ENCODE measurements at places on chromosomes 13 and 19.

DNA sequence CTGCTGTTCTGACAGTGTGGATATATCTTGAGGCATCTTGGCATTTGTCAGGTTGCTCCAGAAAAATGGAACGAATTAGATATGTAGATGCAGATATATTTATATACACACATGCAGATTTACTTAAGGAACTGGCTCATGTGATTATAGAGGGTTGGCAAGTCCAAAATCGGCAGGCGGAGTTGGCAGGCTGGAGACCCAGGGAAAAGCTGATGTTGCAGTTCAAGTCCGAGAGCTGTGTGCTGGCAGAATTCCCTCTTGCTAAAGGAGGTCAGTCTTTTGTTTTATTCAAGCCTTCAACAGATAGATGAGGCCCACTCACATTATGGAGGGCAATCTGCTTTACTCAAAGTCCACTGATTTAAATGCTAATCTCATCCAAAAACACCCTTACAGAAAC lies 24.4 kb upstream of the CSNK1A1L start:
- DNase-seq = no peak

DNA sequence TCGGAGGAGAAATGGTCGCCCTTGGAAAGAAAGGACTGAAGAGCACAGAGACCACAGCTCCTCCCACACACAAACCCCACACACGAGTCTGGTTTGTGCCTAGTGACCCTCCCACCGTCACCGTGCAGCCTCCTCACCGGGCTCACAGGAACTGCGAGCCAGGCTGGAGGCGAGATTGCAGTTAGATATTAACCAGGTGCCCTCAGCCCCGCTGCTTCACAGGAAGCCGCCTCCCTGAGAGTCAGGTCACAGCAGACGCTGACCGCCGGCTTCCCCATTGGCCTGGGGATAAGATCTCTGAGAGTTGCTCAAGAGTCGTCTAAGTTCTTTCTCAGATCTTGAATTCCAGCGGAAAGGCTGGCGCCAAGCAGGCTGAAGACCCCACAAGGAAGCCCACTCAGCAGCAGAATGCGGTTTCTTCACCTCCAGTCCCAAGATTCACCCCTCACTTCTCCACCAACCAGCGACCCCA lies 870 bp downstream of the ZNF44 start:
- DNase-seq = peak; percentile 23

DNA sequence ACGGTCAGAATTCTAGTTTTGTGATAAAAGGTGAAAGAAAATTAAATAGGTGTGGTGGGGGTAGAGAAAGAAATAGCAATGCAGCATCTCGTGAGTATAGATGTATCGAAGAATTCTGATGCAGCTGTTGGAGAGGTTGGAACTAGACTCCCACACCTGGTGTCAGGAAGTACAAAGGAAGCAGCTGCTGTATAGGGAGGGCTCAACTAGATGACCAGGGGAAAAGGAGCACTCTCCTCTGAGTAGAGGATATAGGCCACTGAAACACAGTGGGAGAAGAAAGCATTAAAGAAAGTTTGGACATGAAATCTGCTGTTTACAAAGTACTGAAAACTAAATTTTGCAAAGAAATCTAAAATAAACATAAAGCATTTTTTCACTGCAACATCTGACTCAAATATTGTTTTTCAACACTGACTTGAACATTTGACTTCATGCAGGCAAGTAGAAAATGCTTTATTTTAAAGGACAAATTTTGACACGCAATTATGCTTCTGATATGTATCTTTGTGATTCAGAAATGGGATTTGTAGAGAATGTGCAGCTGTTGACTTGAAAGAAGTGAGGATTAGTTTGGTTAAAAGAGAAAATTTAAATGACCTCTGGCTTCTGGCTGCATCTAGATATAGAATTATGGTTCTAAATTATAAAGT lies 82.2 kb downstream of the MIPEP start:
- no peak for DNase-seq

- no peak for DNase-seq
Observed at GRCh38 chr13:100334214-100334613, 245.3 kb downstream of the PCCA start.

GRCh38 chr13:27644302-27644701 lies 22.6 kb downstream of the POLR1D start:
- DNase-seq = no peak

DNA sequence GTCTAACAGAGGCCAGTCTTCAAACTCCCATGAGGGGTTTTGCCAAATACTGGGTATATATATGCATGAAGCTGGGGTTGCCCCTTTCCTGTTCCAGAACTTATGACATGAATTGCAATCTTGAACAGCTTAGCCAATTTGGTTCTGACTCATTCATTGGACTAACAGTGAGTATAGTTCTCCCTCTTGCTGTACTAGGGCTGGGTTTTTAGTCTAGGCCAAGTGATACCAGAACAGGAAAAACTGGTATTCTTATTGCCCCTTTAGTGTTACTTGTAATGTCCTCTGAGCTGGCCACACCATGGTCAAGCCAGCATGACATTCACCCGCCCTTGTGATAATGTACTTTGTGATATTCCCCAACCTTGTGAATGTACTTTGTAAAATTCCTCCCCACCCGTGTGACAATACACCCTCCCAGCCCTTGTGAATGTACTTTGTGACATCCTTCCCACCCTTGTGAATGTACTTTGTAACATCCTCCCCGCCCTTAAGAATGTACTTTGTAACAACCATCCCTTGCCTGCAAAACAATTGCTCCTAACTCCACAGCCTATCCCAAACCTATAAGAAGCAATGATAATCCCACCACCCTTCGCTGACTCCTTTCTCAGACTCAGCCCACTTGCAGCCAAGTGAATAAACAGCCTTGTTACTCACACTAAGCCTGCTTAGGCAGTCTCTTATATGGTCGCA lies 26.9 kb downstream of the ZNF846 start:
- DNase-seq = no peak

DNA sequence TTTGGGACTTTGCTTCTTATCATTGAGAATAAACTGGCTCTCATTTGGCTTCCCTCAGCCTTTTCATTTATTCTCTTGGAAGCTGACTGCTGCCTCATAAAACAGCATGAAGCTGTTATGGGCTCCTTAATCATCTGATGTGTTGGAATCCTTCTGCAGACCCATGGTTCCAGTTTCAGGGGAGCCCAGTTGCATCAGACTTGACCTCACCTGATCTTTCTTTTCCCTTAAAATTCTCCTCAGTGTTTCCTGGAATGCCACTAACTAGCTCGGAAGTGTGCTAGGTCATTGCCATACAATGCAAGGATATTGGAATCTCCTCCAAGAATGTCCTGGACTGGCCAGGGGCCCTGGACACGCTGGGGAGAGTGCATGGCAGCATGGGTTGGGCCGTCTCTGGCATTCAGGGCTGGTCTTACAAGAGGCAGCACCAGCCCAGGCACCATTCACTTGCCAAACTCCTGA lies 158.7 kb downstream of the FLT1 start:
- no peak for DNase-seq

DNA sequence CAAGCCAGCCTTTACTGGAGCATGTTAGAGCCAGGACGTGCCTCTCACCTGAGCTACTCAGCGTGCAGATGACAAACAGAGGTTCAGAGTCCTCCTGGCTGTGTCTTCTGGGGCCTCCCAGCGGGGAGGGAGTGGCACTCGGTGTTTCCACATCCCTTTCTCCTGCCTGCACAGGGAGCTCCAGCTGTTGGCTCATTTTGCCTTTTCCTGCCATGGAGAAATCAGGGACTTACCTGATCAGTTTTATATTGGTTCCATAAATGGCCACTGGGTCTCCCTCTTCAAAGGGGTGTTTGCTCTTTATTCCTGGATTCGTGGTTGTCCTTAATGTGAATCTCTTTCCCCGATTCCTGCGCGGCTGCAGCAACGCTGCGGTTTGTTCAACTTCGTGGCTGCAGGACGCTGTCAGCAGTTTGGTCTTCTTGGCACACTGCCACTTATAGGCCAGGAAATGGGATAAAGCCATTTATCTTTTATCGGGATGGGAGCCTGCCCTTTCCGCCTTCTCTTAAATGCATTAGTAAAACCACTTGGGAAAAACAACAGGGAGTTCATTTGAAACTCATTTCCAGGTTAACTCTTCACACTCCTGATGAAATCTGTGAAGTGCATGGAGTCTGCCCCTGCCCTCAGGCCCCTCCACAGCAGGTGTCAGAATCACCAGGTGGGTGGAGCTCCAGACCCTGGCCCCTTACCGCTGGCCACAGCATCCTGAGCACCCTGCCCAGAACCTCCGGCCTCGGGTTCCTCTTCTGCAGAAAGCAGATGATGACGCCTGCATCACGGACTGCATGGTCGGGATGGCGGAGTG lies 39.8 kb upstream of the MCF2L start:
- no peak for DNase-seq

DNA sequence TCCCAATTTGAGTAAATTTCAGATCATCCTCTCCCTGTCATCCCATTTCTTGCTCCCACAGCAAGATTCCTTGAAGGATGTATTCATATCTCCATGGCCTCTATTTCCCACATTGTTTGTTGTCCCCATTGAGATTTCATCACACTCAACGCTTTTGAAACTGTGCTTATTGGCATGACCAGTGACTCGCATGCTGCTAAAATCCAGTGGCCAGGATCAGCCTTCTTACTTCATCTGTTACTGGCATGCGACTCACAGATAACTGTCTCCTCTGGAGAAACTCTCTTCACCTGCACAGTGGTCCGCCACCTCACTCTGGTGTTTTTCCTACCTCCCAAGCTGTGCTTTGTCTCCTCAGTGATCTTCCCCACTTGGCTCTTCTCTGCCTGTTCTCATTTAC lies 95.8 kb downstream of the WASF3 start:
- DNase-seq = no peak

DNA sequence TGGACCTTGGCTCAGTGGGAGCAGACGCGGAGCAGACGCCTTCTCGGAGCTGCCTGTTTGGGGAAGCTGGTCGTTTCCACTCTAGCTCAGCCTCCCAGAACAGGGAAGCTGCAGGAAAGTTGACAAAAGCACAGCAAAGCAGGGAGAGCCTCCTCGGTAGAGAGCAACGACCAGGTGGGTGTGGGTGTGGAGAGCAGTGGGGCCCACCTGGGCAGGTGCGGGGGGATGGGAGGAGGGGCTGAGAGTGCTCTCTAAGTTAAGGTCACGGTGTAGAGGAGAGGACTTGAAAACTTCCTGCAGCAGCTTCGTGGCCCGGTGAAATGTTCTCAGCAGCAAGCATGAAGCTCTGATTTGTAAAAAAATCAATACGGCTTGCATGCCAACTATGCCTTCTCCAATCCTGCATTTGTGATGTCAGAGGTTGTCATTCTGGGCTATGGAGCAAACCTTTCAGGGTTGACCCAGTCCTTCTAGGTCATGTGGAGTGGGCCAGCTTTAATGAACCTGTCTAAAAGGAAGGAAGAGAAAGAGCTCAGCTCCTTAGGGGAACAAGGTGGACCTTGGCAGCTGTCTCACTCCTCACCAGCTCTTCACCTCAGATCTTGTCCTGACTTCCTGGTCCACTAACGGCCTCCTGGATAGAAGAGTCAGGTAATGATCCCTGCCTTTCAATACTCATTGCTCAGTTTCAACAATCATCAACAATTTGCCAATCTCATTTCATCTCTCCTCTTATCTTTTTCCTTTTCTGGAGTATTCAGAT lies 85.8 kb upstream of the UBL3 start:
- DNase-seq = no peak

DNA sequence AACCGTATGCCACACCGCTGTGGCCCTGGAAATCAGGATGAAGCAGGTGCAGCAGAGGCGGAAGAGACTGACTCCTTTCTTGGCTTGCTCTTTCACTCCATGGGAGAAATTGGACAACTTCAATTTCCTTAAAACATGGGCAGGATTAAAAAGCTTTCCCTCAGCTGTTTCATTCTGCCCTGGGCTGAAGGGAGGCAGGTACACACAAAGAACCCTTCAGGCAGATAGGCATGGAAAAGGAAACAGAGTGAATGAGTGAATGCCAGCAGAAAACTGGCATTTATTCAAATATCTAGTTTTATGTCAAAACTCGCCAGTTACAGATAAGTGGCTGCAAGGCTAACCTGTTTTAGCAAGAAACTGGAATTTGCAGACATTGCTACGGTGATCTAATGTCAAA lies 71.0 kb upstream of the SLC15A1 start:
- no peak for DNase-seq

DNA sequence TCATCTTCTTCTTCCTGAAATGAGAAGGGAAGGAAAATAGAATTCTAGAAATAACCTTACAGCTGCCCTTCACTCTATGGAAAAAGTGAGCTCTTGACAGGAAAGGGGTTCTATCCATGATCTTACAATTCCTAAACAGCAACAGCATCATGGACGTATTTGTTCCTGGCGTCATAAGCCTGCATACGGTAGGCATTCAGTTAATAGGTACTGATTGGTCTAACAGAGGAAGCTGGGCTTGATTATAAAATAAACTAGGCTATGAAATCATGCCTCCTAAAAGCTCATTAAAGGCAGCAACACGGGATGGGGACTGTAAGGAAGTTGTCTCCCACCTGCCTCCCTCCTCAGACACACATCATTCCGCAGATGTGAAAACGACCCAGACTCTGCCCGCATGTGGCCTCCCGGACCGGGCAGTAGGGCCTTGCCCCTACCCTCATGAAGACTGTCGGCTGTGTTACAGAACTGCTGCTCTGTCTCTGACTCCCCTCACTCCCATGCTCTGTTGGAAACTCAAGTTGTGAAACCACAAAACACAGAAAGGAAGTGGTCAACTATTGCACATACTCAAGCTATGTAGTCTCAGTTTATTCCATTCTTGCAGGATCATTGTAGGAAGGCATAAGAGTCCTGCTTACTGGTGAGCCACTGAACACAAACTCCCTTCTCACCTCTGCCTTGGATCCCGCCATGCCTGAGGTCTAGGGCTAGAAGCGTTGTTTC lies 129.8 kb downstream of the DLEU7 start:
- DNase-seq = no peak

GRCh38 chr19:19558055-19558454 lies 20.0 kb downstream of the CILP2 start:
- DNase-seq = no peak

- no peak for DNase-seq
Observed at GRCh38 chr13:77425705-77426104, 98.8 kb upstream of the MYCBP2 start.

- DNase-seq = no peak
Observed at GRCh38 chr19:33290956-33291622, 11.2 kb downstream of the CEBPA start.

DNA sequence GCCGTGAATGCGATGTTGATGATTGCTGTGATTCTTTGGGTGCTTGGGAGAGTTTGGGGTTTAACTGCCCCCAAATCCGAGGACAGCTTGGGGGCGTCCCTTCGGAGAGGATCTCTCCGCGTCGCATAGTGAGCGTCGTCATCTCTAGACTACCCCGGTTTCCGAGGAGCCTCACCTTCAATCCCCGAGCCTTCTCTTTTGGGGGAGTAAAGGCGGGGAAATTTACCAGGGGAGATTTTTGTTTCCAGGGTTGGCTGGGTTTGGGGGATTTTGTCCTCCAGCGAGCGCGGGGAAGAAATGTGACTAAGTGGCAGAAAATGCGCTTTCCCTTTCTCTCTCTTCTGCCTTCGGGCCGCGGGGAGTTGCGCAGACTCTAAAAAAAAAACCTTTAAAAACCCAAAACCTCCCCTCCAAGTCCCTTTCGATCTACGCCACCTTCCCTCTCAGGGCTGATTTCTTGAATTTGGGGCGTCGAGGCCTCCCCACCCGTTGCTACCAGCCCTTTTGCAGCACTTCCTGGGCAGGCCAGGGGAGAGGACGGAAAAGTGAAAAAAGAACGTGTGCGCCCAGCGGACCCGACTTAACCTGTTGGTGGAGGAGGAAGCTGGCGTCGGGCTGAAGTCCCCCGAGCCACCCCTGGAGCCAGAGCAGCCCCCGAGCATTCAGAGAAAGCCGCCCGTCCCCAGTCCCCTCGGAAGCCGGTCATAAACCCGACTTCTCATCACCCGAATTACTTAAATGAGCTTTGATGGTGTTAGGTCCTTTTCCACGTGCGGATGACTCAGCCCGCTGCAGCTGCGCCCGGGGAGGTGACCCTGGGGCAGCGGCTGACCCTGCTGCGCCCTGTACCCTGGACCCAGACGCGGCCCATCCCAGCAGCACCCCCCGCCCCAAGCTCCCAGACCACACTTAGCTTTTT lies 17.7 kb downstream of the NFIX start:
- DNase-seq = no peak
